ENCODE measurements at places on chromosomes 5 and 9.

DNA sequence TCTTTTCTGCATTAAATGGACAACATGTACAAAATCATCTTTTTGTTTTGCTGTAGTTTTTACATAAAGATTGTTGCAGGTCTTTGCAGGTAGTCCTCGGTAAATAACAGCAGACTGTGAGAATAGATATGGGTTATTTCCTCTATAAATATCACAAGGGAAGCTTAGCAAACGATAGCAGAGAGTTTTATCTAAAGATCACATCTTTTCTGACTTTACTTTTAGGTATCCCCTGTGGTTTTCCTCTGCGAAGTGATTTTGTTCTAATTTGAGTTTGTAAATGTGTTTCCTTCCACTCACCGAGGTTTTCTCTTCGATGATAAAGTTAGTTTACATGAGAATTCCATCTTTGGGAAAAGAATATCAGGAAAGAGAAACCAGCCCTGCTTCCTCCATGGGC is 109.6 kb downstream of the EGFLAM start:
- no peak for DNase-seq

DNA sequence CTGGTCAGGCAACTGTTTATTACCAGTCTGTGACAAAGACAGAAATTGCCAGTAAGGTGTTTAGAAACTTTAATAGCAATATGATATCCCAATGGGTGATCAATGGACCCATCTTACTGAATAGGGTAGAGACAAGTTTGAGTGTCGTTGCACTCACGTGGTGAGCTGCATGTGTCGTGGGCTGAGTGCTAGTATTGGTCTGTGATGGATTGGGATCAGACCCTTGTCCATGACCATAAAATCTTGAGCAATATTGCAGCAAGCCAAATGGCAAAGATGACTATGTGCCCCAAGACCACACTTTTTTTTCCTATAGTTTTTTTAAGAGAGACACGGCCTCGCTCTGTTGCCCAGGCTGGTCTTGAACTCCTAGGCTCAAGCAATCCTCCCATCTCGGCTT is 114.5 kb downstream of the PALM2AKAP2 start:
- no peak for DNase-seq

- no peak for DNase-seq
Observed at GRCh38 chr9:34197756-34198711, 19.2 kb downstream of the UBAP1 start.

- DNase-seq, result no peak
Observed at GRCh38 chr5:173688703-173689102, 72.3 kb upstream of the BOD1 start.

- DNase-seq, result no peak
Observed at GRCh38 chr5:10351199-10351905, 2.1 kb upstream of the MARCHF6 start.

GRCh38 chr5:104513121-104513602 is 950.6 kb upstream of the NUDT12 start:
- DNase-seq, result no peak

DNA sequence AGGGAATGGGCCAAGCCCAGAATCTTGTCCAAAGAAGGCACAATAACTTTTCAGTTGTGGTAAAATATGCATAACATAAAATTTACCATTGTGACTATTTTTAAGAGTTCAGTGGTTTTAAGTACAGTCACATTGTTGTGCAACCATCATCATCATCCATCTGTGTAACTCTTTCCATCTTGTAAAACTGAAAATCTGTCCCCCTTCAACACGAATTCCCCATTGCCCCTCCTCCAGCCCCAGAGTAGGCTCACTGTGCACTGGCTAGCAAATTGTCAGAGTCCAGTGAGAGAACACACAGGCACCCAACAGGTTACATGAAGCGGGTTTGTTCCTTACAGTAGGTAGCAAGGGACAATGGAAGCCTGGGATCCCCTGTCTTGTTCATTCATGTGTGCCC is 13.7 kb downstream of the BARX1 start:
- no peak for DNase-seq

GRCh38 chr9:26500471-26500870 is 392.1 kb downstream of the CAAP1 start:
- no peak for DNase-seq

- DNase-seq, result no peak
Observed at GRCh38 chr9:34267660-34268059, 61.4 kb downstream of the KIF24 start.

DNA sequence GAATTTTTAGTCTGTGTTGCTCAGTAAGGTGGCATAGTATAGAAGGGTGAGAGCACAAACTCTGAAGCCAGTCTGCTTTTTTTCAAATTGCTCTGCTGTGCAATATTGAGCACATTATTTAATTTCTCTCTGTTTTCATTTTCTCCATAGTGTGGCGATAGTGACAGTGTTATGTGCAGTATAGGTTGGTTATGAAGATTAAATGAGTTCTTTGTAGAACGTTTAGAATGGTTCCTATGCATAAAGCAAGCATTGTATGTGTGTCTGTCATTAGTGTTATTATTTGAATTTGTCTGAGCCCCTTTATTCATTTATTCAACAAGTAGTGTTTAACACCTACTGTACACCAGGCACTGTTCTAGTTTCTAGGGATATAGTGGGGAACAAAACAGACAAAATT is 9.2 kb downstream of the PRR16 start:
- DNase-seq, result no peak

DNA sequence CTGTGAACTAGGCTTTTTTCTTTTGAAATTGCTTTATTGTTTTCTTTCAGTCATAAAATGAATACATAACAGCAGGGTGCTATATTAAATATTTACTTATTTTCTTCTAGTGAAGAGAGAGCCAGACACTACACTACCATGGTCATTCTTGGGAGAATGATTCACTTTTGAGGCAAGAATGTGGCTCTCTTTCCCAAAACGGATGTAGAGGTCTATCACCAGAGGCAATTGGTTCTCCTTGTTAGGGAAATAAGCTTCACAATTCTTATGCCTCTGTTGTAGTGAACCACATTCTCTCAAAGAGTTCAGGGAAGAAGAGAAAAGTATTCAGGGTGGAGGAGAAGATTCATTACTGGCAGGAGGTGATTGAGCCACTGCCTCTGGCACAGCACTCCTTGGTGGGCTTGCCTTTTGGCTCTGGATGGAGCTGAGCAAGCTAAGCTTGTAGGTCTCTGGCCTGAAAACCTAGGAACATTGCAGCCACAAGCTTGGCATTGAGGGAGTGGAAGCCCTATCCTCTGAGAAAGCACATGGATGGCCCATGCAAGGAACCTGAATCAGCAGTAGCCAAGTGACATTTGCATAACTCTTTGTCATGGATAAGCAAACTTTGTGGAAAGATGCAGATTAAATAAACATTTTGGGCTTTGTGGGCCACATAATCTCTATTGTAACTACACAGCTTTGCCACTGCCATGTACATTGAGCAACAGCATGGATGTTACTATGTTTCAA is 179.0 kb upstream of the TNC start:
- no peak for DNase-seq

DNA sequence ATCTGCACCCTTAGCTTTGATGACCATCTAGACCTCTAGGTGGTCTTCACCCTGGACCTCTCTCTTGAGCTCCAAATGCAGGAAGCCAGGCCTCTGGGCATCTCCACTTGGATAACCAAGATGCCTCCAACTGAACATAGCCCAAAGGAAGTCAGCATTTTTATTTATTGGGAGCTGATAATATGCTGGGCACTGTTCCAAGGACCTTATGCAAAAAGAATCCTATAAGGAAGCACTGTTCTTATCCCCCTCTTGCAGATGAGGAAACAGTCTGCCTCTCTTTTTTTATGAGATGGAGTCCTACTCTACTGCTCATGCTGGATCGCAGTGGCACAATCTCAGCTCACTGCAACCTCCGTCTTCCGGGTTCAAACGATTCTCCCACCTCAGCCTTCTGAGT is 219.9 kb downstream of the CDK5RAP2 start:
- DNase-seq, result no peak

DNA sequence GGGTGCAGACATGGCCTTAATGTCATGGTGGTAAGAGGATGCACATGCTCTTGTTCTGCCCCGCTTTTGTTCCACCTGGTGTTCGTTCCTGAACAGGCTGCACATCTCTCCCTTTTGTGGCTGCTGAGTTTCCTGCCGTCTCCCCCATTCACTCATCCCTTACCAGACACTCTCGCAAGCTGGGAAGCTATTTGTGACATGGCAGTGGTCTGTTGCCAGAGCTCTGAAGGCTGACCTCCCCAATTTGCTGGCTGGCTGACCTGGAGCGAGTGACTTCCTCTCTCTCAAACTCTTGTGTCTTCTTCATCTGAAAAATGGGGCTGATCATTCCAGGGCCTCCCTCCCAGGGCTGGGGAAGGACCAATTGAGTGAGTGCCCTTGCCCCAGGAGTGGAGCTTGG is 35.9 kb downstream of the HRH2 start:
- DNase-seq, result no peak

- DNase-seq, result no peak
Observed at GRCh38 chr5:74633695-74634094, 6.8 kb downstream of the ENC1 start.

DNA sequence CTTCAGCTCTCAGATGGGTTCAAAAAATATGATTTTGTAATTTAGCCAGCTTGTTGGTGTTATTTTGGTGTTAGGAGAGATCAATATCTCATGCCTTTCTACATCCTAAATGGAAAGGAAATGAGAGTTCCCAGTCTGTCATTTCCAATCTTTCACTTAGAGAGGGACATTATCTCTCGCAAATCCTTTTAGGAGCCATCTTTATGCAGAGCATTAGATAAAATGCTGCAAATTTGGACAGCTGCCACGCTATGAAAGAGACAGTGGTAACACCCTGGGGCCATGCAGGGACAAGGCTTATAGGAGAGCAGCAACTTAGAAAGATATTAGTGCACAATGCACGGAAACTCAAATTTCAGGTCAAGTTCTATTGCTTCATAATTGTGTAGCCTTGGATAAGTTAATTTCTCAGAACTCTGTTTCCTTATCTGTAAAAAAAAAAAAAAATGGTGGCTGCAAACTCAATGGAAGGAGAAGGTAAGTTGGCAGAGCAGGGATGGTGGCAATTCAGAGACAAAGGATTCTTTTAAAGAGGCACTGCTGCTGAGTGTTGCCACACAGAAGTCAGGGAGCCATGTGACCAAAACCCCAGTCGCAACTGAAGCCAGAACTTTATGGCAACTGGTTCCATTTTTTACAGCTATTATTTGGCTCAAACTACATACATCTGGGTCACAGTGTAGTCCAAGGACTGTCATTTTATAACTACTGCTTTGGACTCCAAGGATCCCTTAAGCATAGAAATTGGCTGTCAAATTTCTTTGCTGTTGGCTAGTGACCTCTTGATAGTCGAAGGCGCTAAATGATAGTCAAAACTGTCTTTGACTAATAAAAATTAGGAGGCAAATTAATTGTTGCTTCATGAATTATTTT is 210.2 kb downstream of the FRMD3 start:
- DNase-seq, result no peak

GRCh38 chr9:754150-754931 is 87.2 kb upstream of the DMRT1 start:
- DNase-seq, result no peak

- no peak for DNase-seq
Observed at GRCh38 chr9:102779356-102779755, 215.8 kb upstream of the CYLC2 start.

DNA sequence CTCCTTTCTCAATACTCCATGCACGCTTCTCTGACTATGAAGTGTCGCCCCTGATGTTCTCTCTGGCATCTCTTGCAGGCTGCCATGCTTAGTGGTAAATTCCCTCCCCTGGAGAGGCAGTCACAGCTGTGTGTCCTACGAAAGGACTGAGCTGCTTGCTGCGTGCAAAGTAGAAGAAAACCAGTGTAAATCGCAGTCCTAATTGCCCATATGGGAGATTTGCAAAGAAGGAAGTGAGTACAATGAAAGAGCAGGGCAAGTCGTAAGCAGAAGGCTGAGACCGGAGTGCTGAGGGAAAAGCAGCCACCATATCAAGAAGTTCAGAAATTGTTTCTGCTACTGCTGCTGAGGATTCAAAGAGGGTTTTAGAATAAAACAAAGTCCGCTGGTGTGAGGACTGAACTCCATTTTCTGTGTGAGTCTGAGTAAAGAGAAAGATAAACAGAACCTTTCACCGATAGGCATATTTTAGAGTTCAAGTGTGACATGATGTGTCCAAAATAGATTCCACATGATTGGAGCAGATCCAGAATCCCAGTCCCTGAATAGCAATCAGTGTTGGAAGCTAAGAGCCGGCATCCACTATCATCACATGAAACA is 507.8 kb upstream of the MPDZ start:
- no peak for DNase-seq

DNA sequence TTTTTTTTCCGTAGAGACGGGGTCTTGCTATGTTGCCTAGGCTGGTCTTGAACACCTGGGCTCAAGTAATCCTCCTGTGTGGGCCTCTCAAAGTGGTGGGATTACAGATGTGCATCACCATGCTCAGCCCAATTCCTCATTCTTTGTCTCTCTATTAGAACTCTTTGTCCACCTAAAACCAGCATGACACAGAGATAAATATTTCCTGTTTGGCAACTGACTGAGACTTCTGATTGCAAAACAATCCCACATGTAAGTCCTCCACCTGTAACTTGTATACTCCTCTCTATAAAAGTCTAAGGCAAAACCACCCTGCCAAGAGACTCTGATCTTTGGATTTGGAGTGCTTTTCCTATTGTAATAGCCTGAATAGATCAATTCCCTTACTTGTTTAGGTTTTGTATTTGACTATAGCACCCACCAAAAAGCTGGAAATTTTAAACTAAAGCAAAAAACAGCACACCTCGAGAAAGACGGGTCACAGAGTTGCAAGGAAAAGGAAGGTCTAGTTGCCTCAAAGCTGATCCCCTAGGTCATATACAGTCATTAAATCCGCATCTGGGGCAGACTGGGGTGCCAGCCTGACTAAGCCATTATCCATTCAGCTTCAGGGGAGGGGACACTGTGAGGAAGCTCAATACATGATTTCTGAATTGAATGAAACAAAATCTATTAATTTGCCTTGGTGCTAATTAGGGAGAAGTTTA is 13.5 kb upstream of the KIF27 start:
- no peak for DNase-seq

DNA sequence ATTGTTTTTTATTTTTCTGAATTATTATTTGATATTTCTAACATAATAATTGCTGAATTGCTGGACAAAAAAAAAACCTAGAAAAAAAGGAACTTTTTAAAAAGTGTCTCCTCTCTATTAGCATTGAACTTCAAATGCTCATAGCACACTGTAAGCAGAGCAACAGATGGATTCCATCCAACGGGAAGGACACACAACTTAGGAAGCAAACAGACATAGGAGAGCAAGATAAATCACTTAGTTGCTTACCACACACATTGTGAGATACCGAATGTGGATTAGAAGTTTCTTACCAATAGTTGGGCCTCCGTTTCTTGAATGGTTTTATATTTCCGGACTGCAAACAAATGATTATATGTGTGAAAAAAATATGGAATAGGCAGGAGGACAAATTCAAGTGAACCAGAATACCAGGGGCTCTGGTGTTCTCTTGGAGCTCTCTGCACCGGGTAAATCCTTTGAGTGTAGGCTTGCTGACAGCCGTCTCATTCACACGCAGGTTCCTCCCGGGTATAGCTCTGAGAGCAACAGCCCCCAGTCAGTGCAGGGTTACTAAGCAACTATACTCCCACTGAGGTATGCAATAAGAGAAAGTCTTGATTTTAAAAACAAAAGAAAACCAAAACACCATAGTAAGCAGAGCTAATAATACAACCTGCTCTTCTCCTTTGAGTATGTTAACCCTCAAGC is 217.6 kb downstream of the TMEM167A start:
- no peak for DNase-seq

All from activated T-cell treated with anti-CD3 and anti-CD28 coated beads, Interleukin-2, amount 50 U/mL, for 72 hours (primary cell).